Activated naive CD4-positive, alpha-beta T cell treated with anti-CD3 and anti-CD28 coated beads for 36 hours (primary cell): ENCODE measurements at places on chromosomes 6 and 20. TPM values are rescaled to one million over a fixed set of nuclear protein-coding genes. Genes with fewer than 3 reads are reported as not detected.
A peak's percentile ranks its signal among the peaks of the same experiment; 100 is the strongest.

DNA sequence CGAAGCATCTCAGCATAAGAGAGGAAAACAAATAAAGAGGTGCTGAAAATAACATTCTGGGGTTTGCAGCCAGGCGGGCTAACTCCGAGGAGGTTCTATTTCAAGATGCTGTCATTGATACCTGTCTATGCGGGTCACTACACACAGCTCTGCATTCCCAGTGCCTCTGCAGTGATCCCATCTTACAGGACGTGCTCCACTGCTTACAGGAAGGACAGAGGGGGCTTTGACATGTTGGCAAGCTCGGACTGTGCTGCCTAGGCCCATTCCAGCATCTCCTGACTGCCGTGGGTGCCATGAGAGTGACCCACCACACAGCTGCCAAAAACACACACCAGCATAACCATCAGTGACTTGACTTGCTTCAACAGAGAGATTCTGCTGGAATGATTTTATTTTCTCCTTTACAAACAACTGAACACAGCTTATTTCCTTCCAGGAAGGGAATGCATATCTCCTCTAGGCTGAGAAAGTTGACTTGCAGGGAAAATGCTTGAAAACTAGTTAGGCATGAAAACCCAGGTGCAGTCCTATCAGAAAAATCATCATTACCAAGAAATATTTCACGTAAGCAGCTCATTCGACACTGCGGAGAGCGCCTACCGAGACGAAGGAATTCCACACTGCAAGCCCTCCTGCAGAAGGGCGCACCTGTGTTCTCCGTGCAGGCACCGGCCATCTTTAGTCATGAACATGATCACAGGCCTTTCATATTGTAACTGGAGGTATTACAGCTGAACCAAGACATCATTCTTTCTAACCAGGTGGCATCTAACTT is 62.5 kb downstream of the RAMACL start:
- H3K27ac ChIP-seq = no peak overlapping the region
- H3K27me3 ChIP-seq = no peaks in the 10 kb centered on the region
- peaks cover 9% of the 10 kb centered on the region for H3K36me3 ChIP-seq
- no peak for DNase-seq

DNA sequence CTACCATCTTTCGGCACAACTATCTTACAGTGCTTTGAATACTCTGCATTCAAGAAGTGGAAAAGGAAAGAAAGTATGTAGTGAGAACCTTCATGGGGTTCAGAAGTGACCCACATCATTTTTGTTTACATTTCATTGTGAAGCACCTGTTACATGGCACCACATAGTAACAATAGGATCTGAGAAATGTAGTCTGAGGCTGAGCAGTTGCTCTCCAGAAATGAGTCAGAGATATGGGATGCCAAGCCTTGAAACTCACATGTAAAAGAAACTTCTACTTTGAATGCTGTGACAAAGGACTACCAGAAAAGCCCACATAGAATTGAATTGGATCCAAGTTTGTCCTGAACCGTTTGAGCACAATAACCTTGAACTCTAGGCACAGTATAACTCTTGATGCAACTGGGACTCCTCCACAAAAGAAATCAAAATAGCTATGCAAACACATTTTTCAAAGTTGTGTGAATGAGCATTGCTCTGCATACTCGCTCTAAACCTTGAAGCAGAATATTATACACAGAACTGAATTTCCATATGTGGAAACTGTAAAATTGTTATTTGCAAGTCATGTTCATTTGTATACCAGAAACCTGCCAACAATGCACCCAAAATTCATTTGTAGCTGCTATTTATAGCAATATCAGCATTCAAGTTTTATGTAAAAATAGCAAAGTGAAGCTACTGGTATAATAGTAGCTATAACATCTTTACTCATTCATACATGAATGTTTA is 400.9 kb upstream of the POU3F2 start:
- H3K4me1 ChIP-seq = no peaks in the 10 kb centered on the region
- no peak overlapping the region for H3K4me3 ChIP-seq
- no peak for DNase-seq
- no peaks in the 10 kb centered on the region for H3K27me3 ChIP-seq
- H3K36me3 ChIP-seq = no peaks in the 10 kb centered on the region

DNA sequence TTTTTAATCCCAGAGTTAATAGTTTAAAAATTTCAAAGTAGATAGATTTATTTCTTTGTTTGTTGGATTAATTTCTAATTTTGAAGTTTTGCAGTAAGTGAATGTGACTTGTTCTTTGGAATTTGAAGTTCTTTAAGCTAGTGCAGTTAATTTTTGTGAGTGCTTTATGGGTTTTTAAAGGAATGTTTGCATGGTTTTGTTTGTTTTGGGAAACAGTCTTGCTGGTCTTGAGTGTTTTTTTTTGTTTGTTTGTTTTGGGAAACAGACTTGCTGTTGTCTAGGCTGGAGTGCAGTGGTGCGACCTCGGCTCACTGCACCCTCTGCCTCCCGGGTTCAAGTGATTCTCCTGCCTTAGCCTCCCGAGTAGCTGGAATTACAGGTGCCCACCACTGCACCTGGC is 9.5 kb downstream of the PANK2 start:
- peaks cover 17% of the 10 kb centered on the region for H3K36me3 ChIP-seq
- peaks cover 73% of the 10 kb centered on the region for H3K4me1 ChIP-seq
- no peak overlapping the region for H3K4me3 ChIP-seq
- no peak for DNase-seq

- peaks cover 4% of the 10 kb centered on the region for H3K36me3 ChIP-seq
- DNase-seq = peak; percentile 75
- H3K4me3 ChIP-seq = no peak overlapping the region
- no peaks in the 10 kb centered on the region for H3K4me1 ChIP-seq
- H3K27me3 ChIP-seq = peaks cover 3% of the 10 kb centered on the region
Observed at GRCh38 chr20:33947709-33948295, 45.9 kb upstream of the RALY start.

DNA sequence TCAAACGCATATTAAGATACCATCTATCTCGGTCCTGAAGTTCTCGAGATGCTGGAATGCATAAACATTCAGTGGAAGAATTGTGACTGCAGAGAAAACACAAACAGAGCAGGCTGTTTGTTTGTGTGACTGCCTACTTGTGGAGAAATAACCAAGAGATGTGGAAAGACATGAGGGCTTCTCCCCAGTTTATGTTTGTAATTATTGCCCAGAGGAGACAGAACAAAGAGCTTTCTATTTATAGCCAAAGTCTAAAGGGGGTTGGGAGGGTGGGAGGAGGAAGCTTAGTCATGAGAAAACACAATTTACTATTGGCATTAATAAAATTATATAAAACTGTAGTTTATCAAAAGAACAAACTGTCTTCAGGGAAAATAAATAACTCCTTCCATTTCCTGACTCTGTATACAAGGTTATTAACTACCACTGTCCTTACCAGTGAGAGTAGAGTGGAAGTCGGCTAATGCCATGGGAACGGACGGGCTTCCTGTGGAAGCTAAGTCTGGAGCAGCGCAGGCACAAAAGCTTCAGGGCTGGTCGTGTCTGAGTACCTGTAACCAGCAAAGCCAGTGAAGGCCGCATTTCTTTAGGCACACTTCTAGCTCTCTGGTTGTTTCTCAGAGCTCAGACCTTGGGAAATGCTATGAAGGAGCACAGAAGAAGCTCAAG is 200.2 kb upstream of the SUPT3H start:
- H3K27me3 ChIP-seq = no peaks in the 10 kb centered on the region
- H3K4me3 ChIP-seq = no peak overlapping the region
- no peak for DNase-seq
- H3K36me3 ChIP-seq = no peaks in the 10 kb centered on the region
- no peak overlapping the region for H3K27ac ChIP-seq
- H3K4me1 ChIP-seq = peaks cover 4% of the 10 kb centered on the region

DNA sequence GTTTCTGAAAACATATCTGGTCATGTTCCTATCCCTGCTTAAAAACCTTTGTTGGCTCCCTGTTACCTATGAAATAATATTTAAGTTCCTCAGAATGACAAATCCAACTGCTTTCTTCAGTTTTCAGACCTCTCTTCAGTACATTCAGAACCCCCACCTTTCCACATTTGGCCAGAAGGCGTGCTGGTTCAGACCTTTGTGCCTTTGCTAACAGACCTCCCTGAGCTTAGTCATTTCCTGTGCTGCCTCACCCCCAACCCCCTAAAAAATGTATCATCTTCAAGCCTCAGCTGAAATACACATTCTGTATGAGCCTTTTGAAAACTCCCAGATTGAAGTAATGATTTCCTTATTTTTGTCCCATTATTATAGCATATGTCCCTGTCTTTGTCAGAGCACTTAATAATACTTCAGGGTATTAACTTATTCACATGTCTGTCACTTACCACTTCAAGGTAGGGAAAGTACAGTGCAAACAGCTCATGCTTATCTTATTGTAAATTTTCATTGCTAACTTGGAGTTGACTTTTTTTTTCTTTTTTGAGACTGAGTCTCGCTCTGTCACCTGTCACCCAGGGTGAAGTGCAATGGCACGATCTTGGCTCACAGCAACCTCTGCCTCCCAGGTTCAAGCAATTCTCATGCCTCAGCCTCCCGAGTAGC is 19.7 kb downstream of the FAM217A start:
- peaks cover 35% of the 10 kb centered on the region for H3K36me3 ChIP-seq
- H3K4me1 ChIP-seq = peaks cover 23% of the 10 kb centered on the region
- peak; percentile 82 for DNase-seq
- H3K27me3 ChIP-seq = no peaks in the 10 kb centered on the region

- H3K27ac ChIP-seq = peak overlapping the region; percentile 66
- DNase-seq = no peak
- H3K4me3 ChIP-seq = no peak overlapping the region
- H3K36me3 ChIP-seq = peaks cover 70% of the 10 kb centered on the region
Observed at GRCh38 chr20:17959257-17959627, 9.4 kb downstream of the SNX5 start.

DNA sequence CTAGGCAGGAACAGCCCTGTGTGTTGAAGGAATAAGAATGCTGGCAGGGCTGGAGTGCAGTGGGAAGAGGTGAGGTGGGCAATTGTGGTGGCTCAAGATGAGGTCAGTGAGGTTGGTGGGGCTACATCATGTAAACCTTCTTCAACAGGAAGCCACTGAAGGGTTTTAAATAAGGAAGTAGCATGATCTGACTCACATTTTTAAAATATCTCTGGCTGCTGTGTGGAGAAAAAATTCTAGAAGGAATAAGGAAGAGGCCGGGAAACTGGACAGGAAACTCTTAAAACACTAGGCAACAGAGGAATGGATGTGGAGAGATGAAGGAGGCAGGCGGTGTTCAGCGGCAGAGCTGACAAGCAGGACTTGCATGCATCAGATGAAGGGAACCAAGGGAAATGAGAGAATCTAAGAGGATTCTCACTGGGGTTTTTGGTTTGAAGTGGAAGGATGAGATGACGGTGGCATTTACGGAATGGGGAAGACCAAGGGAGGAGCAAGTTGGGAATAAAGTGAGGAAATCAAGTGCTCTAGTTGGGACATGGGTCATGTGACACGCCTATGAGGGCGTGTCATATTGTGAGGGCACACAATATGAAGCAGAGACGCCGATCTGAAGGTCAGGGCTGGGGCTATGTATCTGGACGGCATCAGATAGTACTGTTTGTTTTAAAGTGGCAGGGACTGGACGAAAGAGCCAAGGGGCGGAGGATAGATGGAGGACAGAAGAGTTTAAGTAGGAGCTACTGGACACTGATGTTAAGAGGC is 18.2 kb downstream of the TMEM242 start:
- H3K27ac ChIP-seq = no peak overlapping the region
- H3K36me3 ChIP-seq = peaks cover 1% of the 10 kb centered on the region
- no peaks in the 10 kb centered on the region for H3K27me3 ChIP-seq

- H3K4me1 ChIP-seq = no peaks in the 10 kb centered on the region
- DNase-seq = no peak
- no peaks in the 10 kb centered on the region for H3K36me3 ChIP-seq
- no peak overlapping the region for H3K27ac ChIP-seq
- no peak overlapping the region for H3K4me3 ChIP-seq
Observed at GRCh38 chr6:170130771-170131241, 160.1 kb downstream of the DLL1 start.

DNA sequence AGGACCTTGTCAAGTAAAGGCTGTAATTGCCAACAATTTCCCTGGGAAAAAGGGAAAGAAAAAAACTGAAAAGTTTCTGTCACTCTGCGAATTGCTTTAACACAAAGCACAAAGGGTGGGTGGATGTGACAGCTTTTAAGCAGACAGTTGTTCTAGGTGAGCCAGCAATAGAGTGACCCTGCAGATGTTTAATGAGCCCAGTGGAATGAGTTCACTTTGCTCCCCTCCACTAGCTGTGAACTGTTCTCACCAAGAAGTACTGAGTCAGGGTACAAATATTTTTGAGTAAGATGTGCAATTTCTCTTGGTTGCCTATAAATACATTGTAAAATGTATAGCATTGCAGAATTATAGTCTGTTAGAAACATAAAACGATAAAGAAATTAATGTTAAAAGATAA is 26.2 kb upstream of the LRRC1 start:
- no peak overlapping the region for H3K4me3 ChIP-seq
- DNase-seq = no peak
- H3K4me1 ChIP-seq = no peaks in the 10 kb centered on the region
- no peaks in the 10 kb centered on the region for H3K36me3 ChIP-seq

DNA sequence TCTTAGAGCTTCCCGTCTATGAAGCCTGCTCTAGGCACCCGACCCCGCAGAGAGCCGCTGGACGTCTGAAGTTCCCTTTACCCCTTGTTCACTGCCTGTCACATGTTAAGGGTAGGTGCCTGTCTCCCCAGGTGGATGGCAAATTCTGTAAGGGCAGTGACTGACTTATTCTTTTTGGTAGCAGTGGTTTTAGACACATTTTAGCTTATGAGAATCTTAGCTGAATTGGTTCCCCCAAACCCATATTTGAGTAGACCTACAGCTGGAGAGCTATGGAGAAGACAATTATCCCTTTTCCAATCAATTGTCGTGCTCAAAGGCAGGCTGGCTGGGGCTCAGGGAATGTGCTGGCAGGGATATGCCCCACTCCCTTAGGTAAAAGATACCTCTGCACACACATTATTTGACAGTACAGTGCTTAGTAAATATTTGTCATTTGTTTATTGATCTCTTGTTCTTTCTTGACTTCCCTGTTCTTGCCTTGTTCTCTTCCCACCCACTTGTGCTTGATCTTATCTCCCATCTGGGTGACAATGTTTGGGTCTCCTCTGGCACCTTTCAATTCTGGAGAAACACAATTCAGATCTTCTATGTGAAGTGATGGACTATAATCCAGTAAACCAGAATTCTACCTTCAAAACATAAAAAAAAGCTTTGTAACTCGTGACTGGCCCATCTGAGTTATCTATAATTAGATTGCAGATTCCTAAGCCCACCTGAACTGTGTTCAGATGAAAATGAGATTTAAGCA is 114.3 kb upstream of the SLC2A12 start:
- no peak overlapping the region for H3K4me3 ChIP-seq
- H3K27ac ChIP-seq = no peak overlapping the region

Gene RSPO3
- not detected for total RNA-seq

Gene RIMS1
- not detected for total RNA-seq

Gene PRL
- not detected for total RNA-seq

Gene CDK5RAP1
- total RNA-seq = 43.0 TPM

Gene CTCFL
- not detected for total RNA-seq
